ENCODE measurements at places on chromosomes 4 and X. TPM values are rescaled to one million over a fixed set of nuclear protein-coding genes. Genes with fewer than 3 reads are reported as not detected.

DRD5 gene
- total RNA-seq: not detected

GLA gene
- 58.3 TPM for total RNA-seq

CFAP47 gene
- 0.07 TPM for total RNA-seq

UGT2B15 gene
- not detected for total RNA-seq

PIN4 gene
- total RNA-seq: 28.8 TPM

FMR1NB gene
- total RNA-seq: not detected

C4orf50 gene
- total RNA-seq: 0.11 TPM

BEND2 gene
- total RNA-seq: not detected

EXOC1L gene
- total RNA-seq: not detected

PSAPL1 gene
- total RNA-seq: 0.22 TPM

GLRA2 gene
- total RNA-seq: not detected

POU4F2 gene
- not detected for total RNA-seq

AP1AR gene
- total RNA-seq: 25.8 TPM

AWAT1 gene
- total RNA-seq: not detected

C1GALT1C1 gene
- 16.1 TPM for total RNA-seq

INTU gene
- 11.8 TPM for total RNA-seq

POU3F4 gene
- total RNA-seq: 0.37 TPM

ADH7 gene
- total RNA-seq: not detected

GPC3 gene
- 81.0 TPM for total RNA-seq

RBM41 gene
- total RNA-seq: 28.7 TPM

MAGEA4 gene
- 138 TPM for total RNA-seq

PNMA5 gene
- total RNA-seq: 0.22 TPM

IQCM gene
- total RNA-seq: 0.17 TPM

ZGRF1 gene
- 25.1 TPM for total RNA-seq

IKBKG gene
- total RNA-seq: 22.1 TPM

FGFBP1 gene
- not detected for total RNA-seq

TBC1D9 gene
- 1.6 TPM for total RNA-seq

UGT8 gene
- total RNA-seq: 18.2 TPM

RRH gene
- not detected for total RNA-seq

USP17L24 gene
- not detected for total RNA-seq

MAML3 gene
- total RNA-seq: 5.9 TPM

UGT2A1 gene
- 0.42 TPM for total RNA-seq

ATOH1 gene
- 0.55 TPM for total RNA-seq

PPM1K gene
- 19.8 TPM for total RNA-seq

FAM184B gene
- total RNA-seq: not detected

PNMA3 gene
- 5.2 TPM for total RNA-seq

SLC26A1 gene
- 0.03 TPM for total RNA-seq

GPRIN3 gene
- 0.44 TPM for total RNA-seq

ODAPH gene
- total RNA-seq: not detected

CNKSR2 gene
- 5.9 TPM for total RNA-seq

PRR32 gene
- total RNA-seq: not detected

ENOX2 gene
- total RNA-seq: 17.5 TPM

MAGEC2 gene
- not detected for total RNA-seq

TMEM150C gene
- 2.4 TPM for total RNA-seq

CFI gene
- not detected for total RNA-seq

SRD5A3 gene
- 31.9 TPM for total RNA-seq

PTPN13 gene
- 33.0 TPM for total RNA-seq

GLUD2 gene
- 1.0 TPM for total RNA-seq

BEX2 gene
- total RNA-seq: 45.4 TPM

DGAT2L6 gene
- not detected for total RNA-seq

CT55 gene
- 0.10 TPM for total RNA-seq

CLIC2 gene
- total RNA-seq: 1.1 TPM

Measured in H7 (cell line).